DMS 273 treated with DMSO at 0.1 percent for 48 hours (cell line): ENCODE measurements at places on chromosomes 1 and 21.

GRCh38 chr1:21293537-21294265, 3.4 kb upstream of the ECE1 start:
- DNase-seq: no peak

- no peak for DNase-seq
Observed at GRCh38 chr1:215911406-215911968, 344.4 kb downstream of the KCTD3 start.

- DNase-seq: no peak
Observed at GRCh38 chr1:7456722-7457082, 314.4 kb upstream of the VAMP3 start.

DNA sequence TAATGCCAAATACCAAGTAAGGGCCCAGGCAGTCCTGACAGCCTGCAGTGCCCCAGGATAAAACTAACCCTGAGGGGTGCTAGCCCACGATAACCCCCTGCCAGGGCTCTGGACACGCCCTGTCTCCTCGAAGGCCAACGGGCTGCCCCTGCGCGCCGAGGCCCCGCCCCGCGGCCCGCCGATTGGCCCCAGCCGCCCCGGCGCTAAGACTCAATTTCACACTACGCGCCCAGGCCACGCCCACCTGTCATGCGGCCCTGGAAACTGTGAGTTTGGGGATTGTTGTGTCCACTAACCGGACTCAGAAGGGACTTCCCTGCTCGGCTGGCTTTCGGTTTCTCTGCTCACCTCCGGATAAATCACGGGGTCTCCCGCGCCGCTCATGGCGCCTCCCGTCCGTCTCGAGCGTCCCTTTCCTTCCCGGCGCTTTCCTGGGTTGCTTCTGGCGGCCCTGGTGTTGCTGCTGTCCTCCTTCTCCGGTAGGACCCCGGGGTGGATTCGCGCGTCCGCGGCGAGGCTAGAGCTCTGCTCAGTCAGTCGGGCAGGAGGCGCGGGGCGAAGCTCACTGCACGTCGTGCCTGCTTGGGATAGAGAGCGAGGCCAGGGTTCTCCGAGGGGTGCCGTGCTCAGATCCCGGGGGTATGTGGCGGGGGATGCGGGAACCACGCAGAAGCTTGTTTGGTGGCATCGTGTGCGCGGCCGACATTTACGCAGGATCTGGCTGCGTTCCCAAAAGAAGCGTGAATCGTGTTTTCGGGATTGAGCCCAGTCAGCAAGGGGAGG, at the start of gene CR1L:
Gene CR1L, plus strand, starts transcription at position 282 of the 783 bp plus-strand sequence. Its CDS starts 101 bp downstream, at position 383.
- DNase-seq: peak; percentile 5

GRCh38 chr1:205049479-205049878, 6.5 kb downstream of the CNTN2 start:
- DNase-seq: no peak

- no peak for DNase-seq
Observed at GRCh38 chr1:40090652-40091355, 6.2 kb downstream of the PPT1 start.

DNA sequence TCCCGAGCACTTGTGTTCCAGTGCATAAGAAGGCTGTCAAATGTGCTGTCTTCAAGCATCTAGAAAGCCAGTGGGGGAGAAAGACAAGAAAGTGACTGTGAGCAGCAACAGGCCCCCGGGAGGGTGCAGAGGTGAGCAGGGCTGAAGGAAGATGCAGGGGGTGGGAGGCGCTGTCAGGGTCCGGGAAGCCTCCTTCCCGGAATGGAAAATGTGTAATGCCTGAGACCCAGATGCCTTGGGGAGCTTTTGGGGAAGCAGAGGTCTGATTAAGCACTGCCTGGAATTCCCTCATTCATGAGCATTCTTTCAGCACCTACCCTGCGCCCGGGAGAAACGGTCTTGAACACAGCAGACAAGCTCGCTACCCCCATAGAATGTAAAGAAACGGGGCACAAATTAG, 1.3 kb downstream of the NPHP4 start:
- DNase-seq: no peak

GRCh38 chr1:206971029-206971655, 882 bp upstream of the FCAMR start:
- DNase-seq: no peak

DNA sequence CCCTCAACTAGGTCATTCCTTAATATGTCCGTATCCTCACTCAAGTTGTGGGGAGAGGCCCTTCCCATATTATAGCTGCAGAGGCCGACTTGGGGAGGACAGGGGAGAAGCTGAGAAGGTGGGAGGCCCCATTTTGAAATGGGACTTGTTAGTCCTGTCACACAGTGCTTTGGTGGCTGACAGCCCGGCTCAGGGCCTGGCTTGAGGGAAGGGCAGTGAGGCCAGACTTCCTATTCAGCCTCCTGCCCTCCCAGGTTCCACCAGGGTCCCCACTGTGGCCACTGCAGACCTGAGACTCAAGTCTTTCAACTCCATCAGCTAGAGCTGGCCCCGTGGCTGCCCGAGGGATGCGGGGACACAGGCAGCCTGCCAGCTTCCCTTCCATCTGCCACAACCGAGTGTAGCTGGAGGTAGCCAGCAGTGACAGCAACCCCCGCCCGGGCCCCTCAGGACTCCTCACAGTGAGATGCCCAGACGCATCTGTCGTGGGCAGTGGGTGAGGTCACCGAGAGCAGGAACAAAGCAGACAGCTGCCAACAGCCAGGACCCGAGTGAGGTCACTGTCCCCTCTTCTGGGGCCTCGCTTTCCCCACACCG, 36.9 kb downstream of the SIM2 start:
- DNase-seq: no peak

DNA sequence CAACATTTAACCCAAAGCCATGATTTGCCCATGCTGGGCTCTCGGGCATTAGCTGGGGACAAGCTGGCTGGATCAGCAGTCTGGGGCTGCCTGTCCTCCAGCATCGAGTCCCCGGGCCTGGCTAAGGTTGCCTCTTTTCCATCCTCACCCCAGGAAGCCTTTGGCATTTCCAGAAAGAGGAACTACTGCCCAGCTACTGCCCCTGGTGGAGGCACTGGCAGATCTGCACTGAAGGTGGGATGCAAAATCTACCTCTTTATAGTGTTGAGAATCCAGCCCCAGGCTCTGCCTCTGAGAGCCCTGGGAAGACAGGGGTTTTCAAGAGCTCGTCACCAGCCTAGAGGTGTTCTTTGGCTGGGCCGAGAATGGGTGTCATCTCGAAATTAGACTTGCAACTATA, 635.9 kb downstream of the MATN1 start:
- no peak for DNase-seq

GRCh38 chr1:14098294-14098913, 398.4 kb downstream of the PRDM2 start:
- no peak for DNase-seq

DNA sequence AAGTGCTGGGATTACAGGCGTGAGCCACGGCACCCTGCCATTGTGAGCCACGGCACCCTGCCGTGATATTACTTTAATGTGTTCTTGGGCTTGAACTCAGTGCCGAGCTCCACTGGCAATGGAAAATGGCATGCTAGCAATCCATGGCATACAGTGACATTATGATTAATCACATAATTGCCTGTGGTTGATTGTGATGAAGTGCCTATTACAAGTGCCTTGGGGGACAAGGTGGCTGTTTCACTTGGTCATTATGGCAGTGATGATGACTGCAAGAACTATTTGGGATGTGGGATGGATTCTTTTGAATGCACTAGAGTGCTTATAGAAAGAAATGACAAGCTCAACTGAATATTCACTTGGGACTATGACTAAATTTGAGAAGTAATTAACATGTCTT, 22.3 kb upstream of the HPCAL4 start:
- no peak for DNase-seq

DNA sequence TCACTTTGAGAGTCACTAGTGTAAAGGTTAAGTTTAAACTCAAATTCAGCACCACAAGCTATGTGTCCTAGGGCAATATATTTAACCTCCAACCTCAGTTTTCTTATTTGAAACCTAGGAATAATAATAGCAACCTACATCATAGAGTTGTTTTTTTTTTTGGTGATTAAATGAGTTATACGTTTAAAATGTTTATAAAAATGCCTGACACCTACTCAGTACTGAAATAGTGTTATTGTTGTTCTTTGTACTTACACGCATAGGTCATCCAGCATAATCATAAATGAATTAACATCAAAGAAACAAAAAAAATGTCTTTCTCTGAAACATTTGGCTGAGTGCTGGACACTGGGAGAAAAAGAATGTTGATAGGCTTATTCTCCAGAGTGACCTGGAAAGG, 266.8 kb upstream of the PRMT6 start:
- no peak for DNase-seq

DNA sequence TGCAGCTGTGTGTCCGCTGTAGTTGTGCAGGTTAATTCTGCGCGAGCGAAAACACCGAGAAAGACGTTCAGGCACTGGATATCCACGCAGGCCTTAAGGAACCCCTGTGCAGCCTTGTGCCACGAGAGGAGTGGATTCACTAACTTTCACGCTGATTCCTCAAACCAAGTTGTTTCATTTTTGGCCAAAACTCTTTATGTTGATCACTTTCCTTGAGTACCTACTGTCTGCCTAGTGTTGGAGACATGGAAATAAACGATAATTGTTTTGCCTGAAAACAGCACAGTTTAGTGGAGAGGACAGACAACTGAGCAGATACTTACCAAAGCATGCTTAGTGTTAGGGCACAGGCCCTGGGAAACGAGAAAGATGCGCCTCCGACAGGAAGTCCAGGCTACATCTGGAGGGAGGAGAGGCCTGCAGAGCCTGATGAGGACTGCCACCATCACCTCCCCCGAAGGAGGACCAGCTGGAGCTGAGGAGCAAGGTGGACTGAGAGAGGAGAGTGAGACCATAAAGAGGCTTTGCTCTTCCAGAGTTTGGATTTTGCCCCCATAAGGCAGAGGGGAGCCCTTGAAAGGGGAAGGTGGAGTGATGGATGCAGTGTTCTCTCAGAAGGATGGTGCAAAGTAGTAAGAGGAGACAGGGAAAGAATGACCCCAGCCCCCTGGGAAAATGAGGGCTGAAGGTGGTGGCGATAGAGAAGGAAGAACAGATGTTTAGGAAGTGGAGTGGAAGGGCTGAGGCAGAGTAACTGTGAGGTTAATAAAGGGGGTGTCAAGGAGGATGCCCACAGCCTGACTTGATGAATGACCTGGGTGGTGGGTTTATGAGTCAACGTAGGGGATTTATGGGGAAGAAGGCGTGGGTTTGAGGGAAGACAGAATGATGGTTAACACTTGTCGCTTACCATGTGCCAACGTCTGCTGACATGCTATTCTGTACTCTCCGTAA, 956 bp upstream of the SCAF4 start:
- DNase-seq: no peak

DNA sequence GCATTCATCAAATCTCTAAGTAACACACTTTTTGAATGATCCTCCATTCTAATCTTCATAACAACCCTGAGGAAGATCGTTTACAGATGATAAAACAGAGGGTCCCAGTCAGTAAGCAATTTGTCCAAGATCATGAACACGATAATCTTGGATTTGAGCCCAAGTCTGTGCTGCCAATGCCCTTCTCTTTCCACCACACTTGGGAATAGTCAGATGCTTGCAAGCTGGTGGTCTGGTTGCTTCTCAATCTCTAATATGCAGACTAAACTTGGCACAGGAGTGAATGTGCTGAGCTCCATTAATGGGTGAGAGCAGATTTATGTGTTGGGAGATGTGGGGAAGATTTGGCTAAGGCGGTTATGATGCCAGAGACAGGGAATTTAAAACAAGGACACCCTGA, 430.6 kb upstream of the DAB1 start:
- no peak for DNase-seq

DNA sequence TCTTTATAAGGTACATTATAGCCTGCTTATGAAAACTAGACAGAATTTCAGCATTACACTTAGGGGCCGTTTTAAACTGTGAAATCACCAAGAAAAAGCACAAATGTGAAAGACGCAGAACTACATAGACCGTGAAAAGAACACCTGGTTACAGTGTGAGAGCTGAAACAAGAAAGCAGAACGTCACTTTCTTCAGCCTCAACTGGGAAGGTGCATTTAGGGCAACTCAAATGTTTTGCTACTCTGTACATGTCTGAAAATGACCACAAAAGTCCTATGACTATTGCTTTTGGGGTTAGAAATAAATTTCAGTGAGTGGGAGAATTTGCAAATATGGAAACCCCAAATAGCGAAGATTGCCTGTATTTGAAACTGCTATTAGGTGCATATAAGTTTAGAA, 268.7 kb downstream of the OLFM3 start:
- no peak for DNase-seq

DNA sequence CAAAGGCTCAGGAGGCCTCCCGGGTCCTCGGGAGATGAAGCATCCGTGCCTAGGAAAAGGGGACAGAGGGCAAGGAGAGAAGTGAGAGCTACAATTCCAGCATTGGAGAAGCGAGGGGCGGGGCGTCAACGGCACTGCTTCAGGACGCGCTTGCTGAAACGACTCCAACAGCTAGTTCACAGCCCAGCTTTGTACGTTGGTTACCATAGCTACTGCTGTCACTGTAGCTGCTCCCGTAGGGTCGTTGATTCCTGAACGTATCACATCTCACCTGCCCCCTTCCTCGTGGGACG, 63.1 kb downstream of the TOR1AIP2 start:
- no peak for DNase-seq

DNA sequence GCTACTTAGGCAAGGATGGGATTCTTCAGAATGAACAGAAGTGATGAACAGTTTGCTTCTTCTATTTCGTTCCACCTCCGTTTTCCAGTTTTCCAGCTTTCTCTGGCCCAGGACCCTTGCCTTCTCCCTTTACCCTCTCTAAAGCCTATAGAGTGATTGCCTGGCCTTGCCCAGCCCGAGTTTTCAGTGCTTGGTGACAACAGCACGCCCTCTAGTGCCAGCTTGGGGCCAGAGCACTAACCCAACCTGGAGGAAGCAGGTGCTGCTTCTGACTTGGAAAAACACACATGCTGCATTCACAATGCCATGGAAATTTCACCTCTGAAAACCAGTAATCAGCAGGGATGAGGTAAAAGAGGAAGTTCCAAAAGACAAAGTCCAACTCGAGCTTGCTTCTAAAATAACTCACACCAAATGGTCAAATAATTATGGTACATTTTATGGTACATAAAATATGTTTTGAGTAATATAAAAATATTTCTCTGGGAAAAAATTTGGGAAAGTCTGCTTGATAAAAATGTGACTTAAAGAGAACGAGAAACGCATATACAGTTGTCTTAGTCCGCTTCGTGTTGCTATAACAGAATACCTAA, 26.1 kb downstream of the UBE2T start:
- peak; percentile 53 for DNase-seq
